ENCODE measurements at places on chromosomes 2 and 18. TPM values are rescaled to one million over a fixed set of nuclear protein-coding genes. Genes with fewer than 3 reads are reported as not detected.

The NBAS gene
- 95.8 TPM for total RNA-seq

The RBM44 gene
- 0.04 TPM for total RNA-seq

The RSAD2 gene
- total RNA-seq: 0.49 TPM

The CNDP1 gene
- not detected for total RNA-seq

The UGT1A8 gene
- total RNA-seq: not detected

The RAMP1 gene
- total RNA-seq: 0.29 TPM

The BUB1 gene
- total RNA-seq: 93.0 TPM

The PLEK gene
- total RNA-seq: 0.56 TPM

- no peak for DNase-seq
- H3K27ac ChIP-seq: no peak overlapping the region
- H3K27me3 ChIP-seq: no peaks in the 10 kb centered on the region
- H3K36me3 ChIP-seq: peaks cover 77% of the 10 kb centered on the region
- H3K4me3 ChIP-seq: no peak overlapping the region
Measured at GRCh38 chr2:167869200-167869599, 378.2 kb downstream of the STK39 start.

- H3K4me3 ChIP-seq: no peak overlapping the region
- H3K36me3 ChIP-seq: peaks cover 13% of the 10 kb centered on the region
- no peak for DNase-seq
Measured at GRCh38 chr18:36247036-36247435, 50.5 kb upstream of the FHOD3 start.

- peaks cover 75% of the 10 kb centered on the region for H3K36me3 ChIP-seq
- no peaks in the 10 kb centered on the region for H3K27me3 ChIP-seq
- no peak for DNase-seq
- 0 out of 3 replicates have a peak, but pooled peaks cover 3% of the 10 kb centered on the region for H3K4me1 ChIP-seq
Measured at GRCh38 chr2:54635554-54636152, 87.8 kb upstream of the EML6 start.

GRCh38 chr2:133253793-133254192 is 314.5 kb downstream of the NCKAP5 start:
- no peaks in the 10 kb centered on the region for H3K36me3 ChIP-seq
- H3K27me3 ChIP-seq: no peaks in the 10 kb centered on the region
- H3K4me1 ChIP-seq: no peaks in the 10 kb centered on the region
- H3K4me3 ChIP-seq: no peak overlapping the region
- H3K27ac ChIP-seq: no peak overlapping the region

DNA sequence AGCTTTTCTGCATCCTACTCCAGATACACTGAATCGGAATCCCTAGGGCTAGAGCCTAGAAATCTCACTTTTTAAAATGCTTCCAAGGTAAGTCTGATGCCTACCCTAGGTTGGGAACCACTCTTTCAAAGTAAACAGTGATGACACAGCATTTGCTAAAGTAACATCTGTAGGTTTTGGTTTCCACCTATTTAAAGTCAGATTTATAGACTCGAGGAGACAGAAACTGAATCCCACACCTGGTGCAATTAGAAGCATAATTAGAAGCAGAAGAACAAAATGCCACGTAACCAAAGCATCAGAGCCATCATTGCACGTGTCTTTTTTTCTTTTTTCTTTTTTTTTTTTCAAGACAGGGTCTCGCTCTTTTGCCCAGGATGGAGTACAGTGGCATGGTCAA is 40.9 kb downstream of the PDK1 start:
- no peak for DNase-seq
- no peak overlapping the region for H3K4me3 ChIP-seq
- no peaks in the 10 kb centered on the region for H3K27me3 ChIP-seq
- peaks cover 14% of the 10 kb centered on the region for H3K4me1 ChIP-seq
- H3K36me3 ChIP-seq: peaks cover 50% of the 10 kb centered on the region

DNA sequence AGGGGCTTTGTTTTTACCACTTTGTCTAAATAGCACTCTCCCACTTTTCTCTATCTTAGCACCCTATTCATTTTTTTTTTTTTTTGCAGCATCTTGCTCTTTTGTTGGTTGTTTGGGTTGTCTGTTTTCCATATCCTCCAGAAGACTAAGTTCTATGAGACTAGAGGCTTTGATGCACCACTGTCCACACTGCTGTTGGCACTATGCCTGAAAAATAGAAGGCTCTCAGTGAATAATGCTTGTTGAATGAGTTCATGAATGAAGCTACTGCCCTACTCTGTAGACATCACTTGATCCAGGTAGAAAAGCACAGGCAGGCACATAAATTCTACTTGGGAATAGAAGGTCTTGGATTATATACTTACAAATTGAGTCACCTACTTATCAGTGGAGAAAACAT is 7.3 kb downstream of the IL1A start:
- DNase-seq: no peak
- no peaks in the 10 kb centered on the region for H3K4me1 ChIP-seq
- no peaks in the 10 kb centered on the region for H3K27me3 ChIP-seq

DNA sequence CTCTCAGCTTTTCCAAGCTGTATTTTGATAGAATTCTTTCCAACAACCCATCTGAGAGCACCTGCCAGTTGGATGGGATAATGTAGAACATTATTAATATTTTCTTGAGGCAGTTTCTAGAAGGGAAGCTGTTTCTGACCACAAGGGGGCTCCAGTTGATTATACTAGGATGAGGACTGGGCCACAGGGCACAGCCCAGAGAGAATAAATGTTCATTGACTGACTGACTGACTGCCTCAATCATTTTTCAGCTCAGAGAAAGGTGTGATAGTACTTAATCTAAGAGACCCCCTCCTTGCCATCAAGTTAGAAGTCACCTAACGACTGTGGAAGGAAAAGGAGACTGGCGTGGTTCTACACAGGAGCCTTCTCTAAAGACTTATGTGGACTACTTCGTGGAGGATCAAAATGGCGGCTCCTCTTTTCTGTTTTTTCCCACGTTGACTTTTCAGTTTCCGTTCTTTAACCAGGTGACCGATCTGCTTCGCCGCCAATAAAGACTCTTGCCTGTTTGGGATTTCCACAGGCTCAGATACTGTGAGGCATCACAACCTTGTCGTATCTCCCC is 31.9 kb upstream of the CREG2 start:
- H3K36me3 ChIP-seq: no peaks in the 10 kb centered on the region
- H3K4me3 ChIP-seq: no peak overlapping the region
- DNase-seq: peak; percentile 58
- H3K27me3 ChIP-seq: peaks cover 4% of the 10 kb centered on the region
- no peak overlapping the region for H3K27ac ChIP-seq

- peaks cover 2% of the 10 kb centered on the region for H3K4me1 ChIP-seq
- no peaks in the 10 kb centered on the region for H3K36me3 ChIP-seq
- no peak overlapping the region for H3K4me3 ChIP-seq
- H3K27me3 ChIP-seq: no peaks in the 10 kb centered on the region
Measured at GRCh38 chr2:215826838-215827441, 186.4 kb downstream of the MREG start.

DNA sequence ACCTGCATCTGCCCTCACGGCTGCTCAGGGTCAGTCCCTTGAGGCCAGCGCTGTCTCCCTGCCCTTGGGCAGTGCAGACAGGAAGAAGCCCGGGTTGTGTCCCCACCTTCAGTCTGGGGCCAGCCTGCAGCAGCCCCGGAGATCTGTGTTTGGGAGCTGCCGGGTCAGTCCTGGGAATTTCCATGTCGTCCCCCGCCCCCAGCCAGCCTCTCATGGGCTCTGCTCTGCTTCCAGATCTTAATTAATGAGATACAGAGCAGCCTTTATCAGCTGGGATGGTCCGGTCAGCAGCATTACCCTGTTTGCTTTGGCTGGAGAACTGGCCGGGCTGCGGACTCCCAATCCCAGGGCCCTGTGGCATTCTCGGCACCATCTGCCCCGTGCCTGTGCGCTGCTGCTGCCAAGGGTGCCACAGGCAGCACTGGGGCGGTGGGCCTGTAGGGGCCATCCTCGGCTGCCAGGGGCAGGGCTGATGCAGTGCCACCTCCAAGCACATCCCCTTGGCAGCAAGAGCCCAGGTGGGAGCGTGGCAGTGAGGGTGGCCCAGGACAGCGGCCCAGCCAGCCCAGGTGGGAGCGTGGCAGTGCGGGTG is 2.4 kb downstream of the BOK start:
- no peaks in the 10 kb centered on the region for H3K4me1 ChIP-seq
- H3K4me3 ChIP-seq: no peak overlapping the region
- no peak overlapping the region for H3K27ac ChIP-seq
- H3K36me3 ChIP-seq: no peaks in the 10 kb centered on the region
